Stimulated activated CD4-positive, alpha-beta T cell treated with anti-CD3 and anti-CD28 coated beads, Interleukin-1b, Interleukin-23, amount 100 ng/mL, for 48 hours (primary cell): ENCODE measurements at places on chromosomes 5 and 9.

GRCh38 chr9:8489835-8490234, 690.3 kb upstream of the DMAC1 start:
- no peak for DNase-seq

DNA sequence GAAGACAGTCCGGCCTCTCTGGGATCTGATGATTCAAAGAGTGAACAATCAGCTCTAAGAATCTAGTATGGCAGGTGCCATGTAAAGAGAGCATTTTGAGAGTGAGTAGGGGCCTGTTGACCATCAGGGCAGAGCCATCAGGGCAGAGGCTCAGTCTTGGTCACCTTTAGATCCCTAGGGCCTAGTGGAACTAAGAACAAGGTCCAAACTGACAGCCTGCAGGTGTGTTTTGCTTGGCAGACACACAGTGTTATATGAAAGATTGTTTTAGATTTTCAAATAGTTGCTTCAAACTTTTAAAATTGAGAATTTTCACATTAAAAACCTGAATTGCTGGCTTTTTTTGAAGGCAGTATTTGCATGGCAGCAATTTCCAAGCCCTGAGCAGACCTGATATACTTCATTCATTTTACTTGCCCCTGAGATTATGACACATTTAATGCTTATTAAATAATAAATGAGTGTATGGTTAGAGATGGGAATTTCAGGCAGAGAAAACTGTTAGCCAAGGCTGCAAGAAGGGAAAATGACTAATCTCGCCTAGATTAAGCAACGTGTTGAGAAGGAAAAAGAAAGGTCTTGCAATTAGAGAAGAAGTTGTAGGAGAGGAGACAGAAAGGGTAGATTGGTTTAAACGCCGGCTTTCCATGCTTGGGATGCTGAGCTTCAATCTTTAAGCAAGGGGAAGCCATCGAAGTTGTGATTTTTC, 279.6 kb downstream of the ARRDC3 start:
- no peak for DNase-seq

- no peak for DNase-seq
Observed at GRCh38 chr9:14760060-14760459, 37.5 kb upstream of the CER1 start.

GRCh38 chr9:115770521-115770920, 383.1 kb upstream of the PAPPA start:
- no peak for DNase-seq

DNA sequence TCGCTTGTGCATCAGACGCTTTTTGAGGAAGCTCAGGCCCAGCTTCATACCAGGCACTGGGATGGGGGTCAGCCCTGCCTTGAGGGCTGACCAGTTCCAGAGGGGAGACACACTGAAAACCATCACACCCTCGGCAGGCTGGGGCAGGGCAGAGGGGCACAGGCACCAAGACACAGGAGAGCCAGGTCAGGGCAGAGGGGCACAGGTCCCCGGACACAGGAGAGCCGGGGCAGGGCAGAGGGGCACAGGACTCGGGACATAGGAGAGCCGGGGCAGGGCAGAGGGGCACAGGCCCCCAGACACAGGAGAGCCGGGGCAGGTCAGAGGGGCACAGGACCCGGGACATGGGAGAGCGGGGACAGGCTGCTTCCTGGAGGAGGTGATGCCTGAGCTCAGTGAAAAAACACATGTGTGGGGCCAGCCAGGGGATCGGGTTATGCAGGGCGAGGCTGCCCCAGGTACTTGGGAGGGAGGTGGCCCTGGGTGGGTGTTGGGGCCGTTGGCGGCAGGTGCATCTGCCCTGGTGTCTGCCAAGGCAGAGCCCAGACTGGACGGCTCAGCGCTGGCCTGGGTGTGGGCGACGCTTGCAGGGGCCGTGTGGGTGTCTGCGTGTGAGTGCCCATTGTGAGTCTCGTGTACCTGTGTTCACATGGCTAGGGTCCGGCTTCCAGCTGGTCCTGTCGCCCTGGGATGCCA, 15.1 kb upstream of the SLC2A6 start:
- DNase-seq, result no peak

DNA sequence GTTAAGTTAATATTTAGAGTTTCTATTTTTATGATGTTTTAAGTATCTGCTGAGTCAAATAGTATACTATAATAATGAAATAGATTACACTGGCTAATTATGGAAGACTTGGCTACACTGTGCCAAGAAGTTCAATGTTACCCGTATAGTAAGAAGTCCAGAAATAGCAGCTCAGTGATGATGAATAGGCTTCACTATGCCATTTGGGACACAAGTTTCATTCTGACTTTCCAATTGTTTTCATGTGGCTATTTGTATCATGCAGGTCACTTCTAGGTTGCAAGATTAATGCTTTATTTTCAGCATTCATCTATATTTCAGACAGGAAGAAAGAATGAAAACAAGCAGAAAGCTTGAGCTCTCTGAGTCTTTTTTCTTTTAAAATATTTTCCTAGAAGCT, 194.5 kb upstream of the RIOK2 start:
- no peak for DNase-seq

- DNase-seq, result no peak
Observed at GRCh38 chr9:115127191-115127817, 9.3 kb upstream of the TNC start.

DNA sequence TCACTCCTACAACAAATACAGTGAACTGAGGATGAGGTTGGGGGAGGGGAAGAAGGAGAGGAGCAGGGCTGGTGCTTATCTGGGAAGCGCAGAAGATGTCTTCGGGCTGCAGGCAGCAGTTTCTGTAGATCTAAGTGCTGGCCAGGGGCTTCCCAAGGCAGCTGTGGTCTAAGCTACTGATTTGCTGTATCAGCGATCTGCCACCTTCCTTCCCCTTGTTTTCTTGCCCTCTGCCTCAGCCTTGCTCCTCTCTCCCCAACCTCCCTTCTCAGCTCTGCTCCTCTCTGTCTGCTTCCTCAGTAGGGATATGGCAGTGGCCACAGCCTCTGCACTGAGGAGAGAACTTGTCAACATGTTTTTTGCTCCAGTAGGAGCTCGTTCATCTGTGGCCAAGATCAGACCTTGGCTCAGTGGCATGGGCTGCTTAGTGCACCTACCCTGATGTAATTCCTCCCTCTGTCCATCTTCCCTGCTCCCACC, 42.8 kb upstream of the IL6ST start:
- no peak for DNase-seq

DNA sequence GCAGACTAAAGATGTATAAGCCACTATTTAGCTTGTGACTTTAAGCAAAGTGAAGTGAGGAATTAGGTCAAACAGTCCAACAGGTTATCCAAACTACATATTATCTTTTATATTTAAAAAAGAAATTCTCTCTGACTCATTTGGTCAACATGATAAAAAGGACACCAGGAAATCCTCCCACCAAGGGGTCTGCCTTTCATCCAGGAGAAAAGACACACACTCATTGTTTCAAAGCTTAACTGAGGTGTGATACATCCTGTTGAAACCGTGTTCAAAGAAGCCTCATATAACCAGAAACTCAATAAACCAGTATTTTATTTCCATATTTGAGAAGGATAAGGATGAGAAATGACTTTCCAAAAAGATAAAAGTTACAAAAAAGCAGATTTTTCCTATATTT, 417.1 kb downstream of the HCN1 start:
- no peak for DNase-seq

DNA sequence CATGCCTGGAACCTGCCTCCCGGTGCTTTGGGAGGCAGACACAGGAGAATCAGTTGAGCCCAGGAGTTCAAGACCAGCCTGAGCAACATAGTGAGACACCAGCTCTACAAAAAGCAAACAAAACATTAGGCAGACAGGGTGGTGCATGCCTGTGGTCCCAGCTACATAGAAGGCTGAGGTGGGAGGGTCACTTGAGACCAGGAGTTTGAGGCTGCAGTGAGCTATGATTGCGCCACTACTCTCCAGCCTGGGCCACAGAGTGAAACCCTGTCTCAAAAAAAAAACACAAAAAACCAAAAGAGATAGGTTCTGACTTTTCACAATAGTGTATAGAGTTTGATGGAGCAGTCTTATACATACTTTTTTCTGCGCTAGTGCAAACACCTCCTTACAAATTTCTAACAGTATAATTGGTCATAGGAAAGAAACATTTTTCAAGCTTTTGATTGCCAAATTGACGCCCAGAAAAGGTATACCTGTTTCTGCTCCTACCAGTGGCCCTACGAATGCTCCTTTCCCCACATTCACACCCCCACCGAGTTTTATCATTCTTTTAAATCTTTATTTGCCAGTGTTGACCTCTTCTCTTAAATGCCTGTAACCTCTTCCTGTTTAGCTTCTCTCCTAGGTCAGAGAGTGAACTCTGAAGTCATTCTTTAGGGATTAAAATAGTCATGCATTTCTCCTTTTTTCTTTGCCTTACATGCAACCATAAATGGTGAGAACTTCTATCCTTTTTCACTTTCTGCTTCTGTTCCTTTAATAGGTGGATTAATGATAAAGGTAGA, 7.5 kb downstream of the DOCK8 start:
- no peak for DNase-seq

- peak; percentile 13 for DNase-seq
Observed at GRCh38 chr9:134206311-134207300, 42.2 kb upstream of the RNU6ATAC start.

DNA sequence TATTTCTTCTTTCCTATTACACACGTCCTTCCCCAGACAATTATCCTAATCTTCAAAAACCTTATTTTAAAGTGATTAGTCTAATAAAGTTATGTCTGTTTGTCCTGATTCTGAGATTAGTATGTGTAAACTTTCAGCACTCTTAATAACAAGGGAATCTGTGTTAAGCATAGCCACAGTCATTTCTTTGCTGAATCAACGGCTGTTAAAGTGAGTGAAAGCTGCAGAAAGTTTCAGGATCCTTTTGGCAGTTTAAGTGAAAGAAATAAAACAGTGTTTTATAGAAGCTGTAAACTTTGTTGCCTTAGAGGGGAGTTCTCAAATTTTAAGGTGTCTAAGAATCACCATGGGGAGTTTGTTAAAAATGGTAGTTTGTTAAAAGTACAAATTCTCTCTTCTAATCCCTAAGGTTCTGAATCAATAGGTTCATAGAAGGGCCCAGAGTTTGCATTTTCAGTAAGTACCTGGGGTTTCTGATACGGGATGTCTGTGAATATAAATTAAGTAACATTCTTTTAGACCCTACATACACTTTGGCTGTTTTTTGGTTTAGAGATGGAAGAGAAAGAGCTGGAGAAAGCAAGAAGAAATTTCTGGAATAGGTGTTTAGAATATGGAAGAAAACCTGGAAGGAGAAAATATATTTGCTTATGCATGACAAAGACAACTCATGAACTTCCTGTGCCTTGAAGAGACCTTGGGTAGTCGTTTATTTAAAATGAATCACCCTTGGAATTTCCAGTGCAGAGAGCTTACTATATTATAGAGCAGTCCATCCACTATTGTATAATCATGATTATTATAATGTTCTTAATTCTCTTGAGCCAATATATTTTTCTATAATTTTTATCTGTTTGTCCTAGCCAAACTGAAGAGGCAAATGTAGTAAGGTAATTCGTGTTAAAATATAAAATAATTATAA, 45.7 kb downstream of the SCAMP1 start:
- DNase-seq, result no peak

- peak; percentile 37 for DNase-seq
Observed at GRCh38 chr9:127519301-127520166, 68.2 kb downstream of the LRSAM1 start.
